Ovary (tissue), 10 donors: ENCODE measurements at places on chromosomes 7 and 10. TPM values are rescaled to one million over a fixed set of nuclear protein-coding genes. Genes with fewer than 3 reads are reported as not detected.

CHCHD2 gene
- polyA plus RNA-seq, result 409 TPM

LDB3 gene
- polyA plus RNA-seq, result 9.0 TPM

ADARB2 gene
- polyA plus RNA-seq, result 0.63 TPM

GPR26 gene
- not detected for polyA plus RNA-seq

RAB19 gene
- polyA plus RNA-seq, result not detected

CCDC126 gene
- polyA plus RNA-seq, result 7.3 TPM

CALCR gene
- polyA plus RNA-seq, result 0.25 TPM

SEPTIN7 gene
- 213 TPM for polyA plus RNA-seq

FKBP14 gene
- polyA plus RNA-seq, result 3.4 TPM

SUN3 gene
- not detected for polyA plus RNA-seq

ERV3-1 gene
- 17.9 TPM for polyA plus RNA-seq

VWA2 gene
- polyA plus RNA-seq, result not detected

PILRB gene
- polyA plus RNA-seq, result 17.2 TPM

LRRC4 gene
- polyA plus RNA-seq, result 5.3 TPM

SPDYE6 gene
- polyA plus RNA-seq, result not detected

HOXA5 gene
- polyA plus RNA-seq, result 5.6 TPM

GRM8 gene
- 0.63 TPM for polyA plus RNA-seq

AFAP1L2 gene
- 18.7 TPM for polyA plus RNA-seq

PITX3 gene
- polyA plus RNA-seq, result not detected

RADIL gene
- 2.8 TPM for polyA plus RNA-seq

VSTM2A gene
- polyA plus RNA-seq, result 0.05 TPM

NPTX2 gene
- 75.7 TPM for polyA plus RNA-seq

SFMBT2 gene
- 8.5 TPM for polyA plus RNA-seq

CCDC201 gene
- polyA plus RNA-seq, result 0.15 TPM
